ENCODE measurements at places on chromosomes 13 and 19. TPM values are rescaled to one million over a fixed set of nuclear protein-coding genes. Genes with fewer than 3 reads are reported as not detected.

Gene ATP8A2
- 0.11 TPM for polyA plus RNA-seq

- no peak for DNase-seq
Observed at GRCh38 chr13:35836446-35836845, 294.7 kb downstream of the DCLK1 start.

- no peak for DNase-seq
Observed at GRCh38 chr19:46724468-46724867, 7.6 kb upstream of the PRKD2 start.

Gene ALOX5AP
- polyA plus RNA-seq, result 1.4 TPM

- DNase-seq, result no peak
Observed at GRCh38 chr13:44605275-44605674, 29.1 kb upstream of the TSC22D1 start.

Gene LRRC4B
- 0.10 TPM for polyA plus RNA-seq

DNA sequence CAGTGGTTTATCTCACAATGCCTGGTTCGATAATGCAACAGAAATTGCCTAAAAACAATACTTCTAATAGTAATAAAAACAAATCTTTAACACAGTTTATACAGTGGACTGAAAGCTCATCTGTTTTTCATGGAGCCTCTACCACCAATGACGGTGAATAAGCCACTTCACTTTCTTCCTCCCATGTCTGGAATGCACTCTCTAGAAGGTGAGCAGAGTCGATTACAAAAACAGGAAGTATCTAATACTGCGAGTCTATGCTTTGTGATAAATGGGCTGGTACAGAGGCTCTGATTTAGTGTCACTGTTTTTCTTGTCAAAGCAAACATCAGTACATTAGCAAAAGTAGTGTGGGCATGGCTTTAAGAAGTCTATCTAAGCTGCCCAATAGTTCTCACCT lies 1348.6 kb upstream of the SLC10A2 start:
- peak; percentile 22 for DNase-seq

DNA sequence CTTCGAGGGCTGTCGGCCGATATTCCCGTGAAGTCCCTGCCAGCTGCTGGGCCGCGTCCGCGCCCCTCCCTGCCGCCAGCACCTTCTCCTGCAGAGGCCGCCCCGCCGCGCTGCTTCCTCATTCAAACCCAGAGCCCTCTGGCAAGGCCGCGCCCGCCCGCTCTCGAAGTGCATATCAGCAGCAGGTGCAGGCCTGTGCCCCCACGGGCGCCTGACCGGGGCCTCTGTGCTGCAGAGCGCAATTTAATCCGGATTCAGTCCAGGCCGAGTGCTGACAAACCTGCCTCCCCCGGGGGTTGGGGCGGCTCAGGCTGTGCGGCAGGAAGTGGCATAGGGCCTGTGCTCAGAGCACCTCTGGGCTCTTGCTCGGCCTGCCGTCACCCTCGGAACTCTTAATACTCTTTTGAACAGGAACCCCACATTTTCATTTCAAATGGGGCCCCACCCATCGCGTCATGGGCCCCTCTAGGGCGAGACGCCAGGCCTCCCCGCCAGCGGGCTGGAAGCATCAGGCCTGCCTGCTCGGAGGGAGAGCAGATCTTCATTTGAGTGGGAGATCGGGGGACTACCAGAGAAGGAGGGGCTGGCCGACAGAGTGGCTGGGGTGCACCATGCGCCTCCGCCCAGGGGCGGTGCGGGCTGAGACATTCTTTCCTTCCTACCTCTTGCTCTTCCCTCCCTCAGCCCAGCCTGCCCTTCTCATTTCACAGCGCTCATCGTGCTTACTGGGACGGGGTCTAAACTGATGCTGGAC lies 125.7 kb downstream of the TNFRSF19 start:
- DNase-seq, result no peak

DNA sequence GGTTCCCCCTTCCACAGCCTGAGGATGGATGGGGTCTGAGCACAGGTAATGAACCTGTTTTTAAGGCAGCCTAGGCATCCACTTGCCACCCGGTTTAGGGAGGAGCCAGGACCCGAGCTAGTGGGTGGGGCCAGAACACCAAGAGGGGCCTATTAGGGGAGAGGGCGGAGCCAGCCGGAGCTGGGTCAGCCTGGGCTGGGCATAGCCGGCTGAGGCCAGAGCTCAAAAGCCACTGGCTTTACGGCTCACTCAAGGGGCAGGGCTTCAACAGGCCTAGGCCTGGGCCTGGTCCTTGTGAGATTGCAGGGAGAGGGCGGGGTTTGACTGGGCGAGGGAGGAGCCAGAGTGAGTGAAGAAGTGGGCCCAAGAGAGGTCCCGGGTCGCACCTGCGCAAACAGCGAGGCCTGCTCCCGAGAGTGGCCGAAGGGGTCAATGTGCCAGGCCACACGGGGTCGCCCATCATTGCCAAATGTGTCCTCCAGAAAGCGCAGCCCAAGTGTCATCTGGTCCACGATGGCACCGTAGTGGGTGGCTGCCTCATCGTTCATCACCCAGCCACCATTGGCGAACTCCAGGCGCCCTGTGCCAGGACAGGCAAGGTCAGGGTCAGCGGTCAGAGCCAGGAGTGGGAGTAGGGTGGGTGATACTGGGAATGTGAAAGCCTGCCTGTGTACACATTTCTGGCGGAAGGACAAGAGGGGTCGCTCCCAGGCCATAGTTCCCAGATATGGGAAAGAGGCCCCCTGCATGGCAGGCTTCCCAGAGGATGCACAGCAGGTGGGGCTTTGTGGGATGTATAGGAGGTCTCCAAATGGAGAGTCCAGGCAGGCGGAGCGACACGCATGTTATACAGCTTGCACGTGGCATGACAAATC lies 1.9 kb downstream of the MAN2B1 start:
- no peak for DNase-seq

Gene RPL36
- 1,084 TPM for polyA plus RNA-seq

DNA sequence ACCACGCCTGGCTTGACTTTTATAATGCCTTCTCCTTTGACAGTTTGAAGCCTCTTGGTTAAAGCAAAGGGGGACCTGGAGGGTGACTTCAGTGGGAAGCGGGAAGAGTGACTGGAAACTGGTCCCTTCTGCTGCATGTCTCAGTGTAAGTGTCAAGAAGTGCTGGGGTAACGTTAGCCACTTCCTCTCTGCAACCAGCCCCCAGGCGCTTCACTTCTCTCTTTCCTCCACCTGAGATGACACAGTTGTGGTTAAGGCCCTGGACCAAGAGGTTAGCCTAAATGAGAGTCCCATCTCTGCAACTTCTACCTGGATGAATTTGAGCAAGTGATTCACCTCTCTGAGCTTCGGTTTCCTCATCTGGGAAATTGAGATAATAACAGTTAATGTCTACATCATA lies 16.3 kb downstream of the LEUTX start:
- DNase-seq, result no peak

Gene ZNF471
- polyA plus RNA-seq, result 0.92 TPM

DNA sequence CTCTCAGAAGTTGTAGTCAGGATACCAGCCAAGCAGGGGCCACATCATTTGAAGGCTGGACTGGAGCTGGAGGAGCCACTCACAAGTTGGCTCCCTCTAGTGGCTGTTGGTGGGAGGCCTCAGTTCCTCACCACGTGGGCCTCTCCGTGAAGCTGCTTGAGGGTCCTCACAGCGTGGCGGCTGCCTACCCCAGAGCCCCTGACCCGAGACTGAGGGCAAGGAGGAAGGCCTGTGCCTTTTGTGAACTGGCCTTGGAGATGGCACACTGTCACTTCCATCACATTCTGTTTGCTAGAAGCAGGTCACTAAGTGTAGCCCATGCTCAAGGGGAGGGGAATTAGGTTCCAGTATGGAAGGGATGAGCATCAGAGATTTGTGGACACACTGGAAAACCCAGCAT lies 14.6 kb downstream of the GNA11 start:
- DNase-seq, result peak; percentile 62

DNA sequence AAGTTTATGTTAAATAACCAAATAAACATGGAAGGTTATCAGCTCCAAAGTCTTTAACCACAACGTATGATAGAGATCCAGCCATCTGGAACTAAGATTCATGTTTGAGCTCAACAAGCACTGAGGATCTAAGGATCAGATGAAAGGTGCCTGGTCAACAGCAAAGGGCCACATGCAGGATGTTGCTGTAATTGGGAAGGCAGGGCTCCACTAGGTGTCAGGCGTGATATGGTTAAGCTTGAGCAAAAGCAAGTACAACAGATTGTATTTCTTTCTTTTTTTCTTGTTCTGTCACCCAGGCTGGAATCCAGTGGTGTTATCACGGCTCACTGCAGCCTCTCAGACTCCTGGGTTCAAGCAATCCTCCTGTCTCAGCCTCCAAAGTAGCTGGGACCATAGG lies 12.0 kb downstream of the EBPL start:
- peak; percentile 21 for DNase-seq

GRCh38 chr13:31764556-31764955 lies 25.2 kb downstream of the RXFP2 start:
- no peak for DNase-seq

Gene CALR3
- not detected for polyA plus RNA-seq

Gene CCNA1
- polyA plus RNA-seq, result 2.8 TPM

Gene SAE1
- 165 TPM for polyA plus RNA-seq

Gene MISP
- polyA plus RNA-seq, result not detected

- DNase-seq, result no peak
Observed at GRCh38 chr13:31930901-31931522, 100.6 kb upstream of the FRY start.

GRCh38 chr13:52447815-52448552 lies 2.5 kb downstream of the VPS36 start:
- DNase-seq, result no peak

DNA sequence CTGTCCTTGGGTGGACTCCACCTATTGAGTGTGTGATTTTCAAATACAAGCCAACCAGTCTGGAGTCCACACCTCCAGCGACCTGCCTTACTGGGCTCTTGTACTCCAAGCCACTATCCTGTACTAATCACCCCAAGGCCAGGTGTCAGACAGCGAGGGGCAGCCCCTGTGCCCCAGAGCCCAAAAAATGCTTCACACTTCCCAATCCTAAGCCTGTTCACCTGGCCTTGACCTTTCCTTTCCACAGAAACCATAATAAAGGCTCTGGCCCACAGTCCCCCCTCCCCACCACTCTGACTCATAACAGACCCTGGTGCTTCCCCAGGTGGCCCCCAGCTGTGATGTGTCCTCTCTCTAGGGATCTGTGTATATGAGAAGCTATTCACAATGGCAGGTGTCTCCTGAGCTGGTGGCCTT lies 3.9 kb downstream of the CD209 start:
- no peak for DNase-seq

Gene ZNF440
- 2.2 TPM for polyA plus RNA-seq

Gene PRKCG
- 0.07 TPM for polyA plus RNA-seq

DNA sequence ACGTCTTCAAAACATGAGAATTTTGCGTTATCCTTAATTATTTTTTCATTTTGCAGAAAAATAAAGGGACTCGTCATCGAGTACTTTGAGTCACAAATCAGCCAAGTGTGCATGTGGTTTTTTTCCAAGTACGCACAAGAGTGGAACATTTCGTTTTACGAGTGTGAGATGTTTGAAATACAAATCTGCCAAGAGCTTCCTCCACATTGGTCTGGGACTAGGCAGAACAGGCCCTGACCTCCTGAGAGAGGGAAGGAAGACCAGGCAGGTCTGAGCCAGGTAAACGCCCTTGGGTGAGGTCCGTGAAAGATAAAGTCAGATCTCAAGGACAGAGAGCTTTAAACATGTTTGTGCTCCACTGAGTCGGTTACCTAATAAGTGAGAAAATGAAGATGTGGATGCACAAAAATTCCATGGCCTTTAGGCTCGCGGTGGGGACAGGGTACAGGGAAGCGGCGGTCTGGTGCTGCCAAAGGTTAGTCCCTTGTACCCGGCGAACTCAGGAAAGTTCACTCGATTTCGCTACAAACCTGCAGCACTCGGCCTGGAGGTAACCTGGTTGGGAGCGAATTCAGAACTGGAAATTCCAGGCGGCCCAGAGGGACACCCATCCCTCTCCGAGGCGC lies 473 bp upstream of the ITM2B start:
- DNase-seq, result peak; percentile 45

DNA sequence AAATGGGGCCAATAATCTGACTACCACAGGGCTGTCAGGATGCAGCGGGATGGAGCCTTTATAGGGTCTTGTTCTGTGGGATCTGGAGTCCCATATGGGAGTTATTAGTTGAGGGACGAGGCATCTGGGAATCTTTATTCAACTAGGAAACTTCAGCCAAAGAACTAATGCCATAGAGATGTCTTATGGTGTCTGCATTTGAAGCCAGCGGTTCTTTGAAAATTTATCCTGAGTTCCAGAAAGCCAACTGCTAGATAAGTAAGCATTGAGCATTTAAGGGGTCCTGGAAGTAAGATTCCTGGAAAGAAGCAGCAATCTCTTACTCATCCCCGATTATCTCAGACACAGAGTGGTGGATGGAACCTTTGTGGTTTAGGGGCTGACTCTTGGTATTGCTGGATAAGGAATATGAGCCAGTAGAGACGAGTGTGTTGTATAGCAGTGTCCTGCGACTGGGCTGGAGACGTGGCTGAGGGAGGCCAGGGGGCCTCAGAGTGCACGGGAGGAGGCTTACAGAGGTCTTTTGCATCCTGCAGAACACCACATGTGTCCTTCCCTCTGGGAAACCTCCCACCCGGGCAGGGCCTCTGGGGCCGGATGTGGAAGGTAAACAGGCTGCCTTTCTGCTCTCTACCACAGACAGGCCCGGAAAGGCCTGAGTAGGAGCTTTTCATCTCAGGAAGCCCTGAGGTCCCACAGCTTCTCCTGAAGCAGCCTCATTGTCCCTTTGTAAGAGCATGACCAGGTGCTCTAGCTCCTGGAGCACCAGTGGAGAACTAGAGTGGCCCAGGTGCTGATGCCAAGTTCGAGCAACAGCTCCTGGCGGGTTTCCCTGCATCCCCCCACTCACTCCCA lies 28.8 kb downstream of the ACTN4 start:
- DNase-seq, result peak; percentile 47

Gene ZNF112
- polyA plus RNA-seq, result 2.0 TPM

Gene PRR19
- 1.4 TPM for polyA plus RNA-seq

Gene DHRS12
- 9.4 TPM for polyA plus RNA-seq

GRCh38 chr19:12946092-12946721 lies 545 bp downstream of the RAD23A start:
- DNase-seq, result peak; percentile 81

Gene DHDH
- polyA plus RNA-seq, result not detected

- DNase-seq, result no peak
Observed at GRCh38 chr19:35115177-35115951, at the start of gene FXYD3. Gene FXYD3, plus strand, starts transcription at chr19:35115823. Its CDS starts 3,554 bp downstream, at chr19:35119377.

GRCh38 chr19:38134540-38135149 lies 89.4 kb downstream of the DPF1 start:
- peak; percentile 28 for DNase-seq

DNA sequence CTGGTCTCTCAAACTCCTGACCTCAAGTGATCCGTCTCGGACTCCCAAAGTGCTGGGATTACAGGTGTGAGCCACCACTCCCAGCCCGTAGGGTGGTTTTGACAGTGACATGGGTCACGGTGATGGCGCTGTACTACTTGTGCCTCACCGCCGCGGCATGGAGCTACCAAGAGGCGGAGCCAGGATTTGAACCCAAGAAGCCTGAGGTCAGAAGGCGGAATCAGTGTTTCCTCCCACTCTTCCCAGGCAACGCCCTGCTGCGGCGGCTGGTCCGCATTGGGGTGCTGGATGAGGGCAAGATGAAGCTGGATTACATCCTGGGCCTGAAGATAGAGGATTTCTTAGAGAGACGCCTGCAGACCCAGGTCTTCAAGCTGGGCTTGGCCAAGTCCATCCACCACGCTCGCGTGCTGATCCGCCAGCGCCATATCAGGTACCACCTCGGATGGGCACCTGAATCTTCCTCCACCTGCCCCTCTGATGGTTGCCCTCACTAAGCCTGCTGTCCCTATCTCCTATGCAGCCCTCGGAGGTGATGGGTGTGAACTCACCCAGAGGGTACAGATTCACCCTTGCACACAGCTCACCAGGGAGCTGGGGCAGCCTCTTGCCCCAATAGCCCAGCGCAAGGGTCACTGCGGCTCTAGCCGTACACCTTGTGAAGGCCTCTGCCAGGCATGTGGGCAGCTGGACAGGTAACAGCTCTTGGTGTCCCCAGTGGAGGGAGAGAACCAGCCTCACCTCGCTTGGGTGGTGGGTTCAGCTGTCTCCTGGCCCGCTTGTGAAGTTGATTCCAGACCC lies 5.6 kb downstream of the RPS9 start:
- no peak for DNase-seq

Gene LGALS14
- polyA plus RNA-seq, result not detected
